Uterine smooth muscle cell (primary cell): ENCODE measurements at places on chromosomes 12 and 14. TPM values are rescaled to one million over a fixed set of nuclear protein-coding genes. Genes with fewer than 3 reads are reported as not detected.

MANSC4 gene
- not detected in 2 replicates for total RNA-seq

OVCH1 gene
- total RNA-seq, result under 0.01 TPM in 1 of 2 replicates, not detected in the other

SLC39A2 gene
- total RNA-seq, result 0.22 TPM in 1 of 2 replicates, not detected in the other

PTPRB gene
- 2.4 and 3.1 TPM in 2 replicates for total RNA-seq

CYP46A1 gene
- total RNA-seq, result 0.11 and 0.37 TPM in 2 replicates

HOXC12 gene
- total RNA-seq, result not detected in 2 replicates

RSRC2 gene
- total RNA-seq, result 55.7 and 70.2 TPM in 2 replicates

NOC4L gene
- 9.6 and 12.7 TPM in 2 replicates for total RNA-seq

RFLNA gene
- 0.33 and 0.50 TPM in 2 replicates for total RNA-seq

CMKLR1 gene
- not detected in 2 replicates for total RNA-seq

SYT10 gene
- not detected in 2 replicates for total RNA-seq

LLPH gene
- total RNA-seq, result 4.3 and 5.7 TPM in 2 replicates

SSTR1 gene
- total RNA-seq, result 6.8 and 22.0 TPM in 2 replicates

PKP2 gene
- total RNA-seq, result 0.12 TPM in 1 of 2 replicates, not detected in the other

DNAI7 gene
- total RNA-seq, result 0.11 and 0.25 TPM in 2 replicates

GUCY2C gene
- not detected in 2 replicates for total RNA-seq

ZC2HC1C gene
- 1.8 and 1.9 TPM in 2 replicates for total RNA-seq

DNM1L gene
- 76.6 and 89.6 TPM in 2 replicates for total RNA-seq

KRT71 gene
- total RNA-seq, result not detected in 2 replicates

DTX3 gene
- total RNA-seq, result 15.6 and 23.1 TPM in 2 replicates

IL22 gene
- not detected in 2 replicates for total RNA-seq

A2M gene
- total RNA-seq, result 2.2 and 4.6 TPM in 2 replicates

AKAP5 gene
- 0.44 and 1.1 TPM in 2 replicates for total RNA-seq

CLECL1 gene
- total RNA-seq, result not detected in 2 replicates

CCDC177 gene
- under 0.01 TPM in 1 of 2 replicates, not detected in the other for total RNA-seq

MMP17 gene
- total RNA-seq, result 15.6 and 28.1 TPM in 2 replicates

KLHDC1 gene
- total RNA-seq, result 3.0 and 3.3 TPM in 2 replicates

KERA gene
- not detected in 2 replicates for total RNA-seq

EGLN3 gene
- 0.33 and 0.37 TPM in 2 replicates for total RNA-seq

SIX4 gene
- 8.2 and 17.4 TPM in 2 replicates for total RNA-seq

OTOGL gene
- total RNA-seq, result under 0.01 and 0.22 TPM in 2 replicates

SDR9C7 gene
- total RNA-seq, result not detected in 2 replicates

ABCD2 gene
- total RNA-seq, result 0.25 and 0.33 TPM in 2 replicates

LALBA gene
- not detected in 2 replicates for total RNA-seq

CLEC1B gene
- not detected in 2 replicates for total RNA-seq

PRKAB1 gene
- 14.5 and 16.0 TPM in 2 replicates for total RNA-seq

FOXG1 gene
- total RNA-seq, result under 0.01 TPM in 1 of 2 replicates, not detected in the other

CFAP54 gene
- 2.4 and 5.4 TPM in 2 replicates for total RNA-seq

GIT2 gene
- 36.6 and 44.8 TPM in 2 replicates for total RNA-seq

DAO gene
- under 0.01 TPM in 1 of 2 replicates, not detected in the other for total RNA-seq

TC2N gene
- total RNA-seq, result 0.77 and 1.4 TPM in 2 replicates

ANO4 gene
- total RNA-seq, result 5.9 and 7.4 TPM in 2 replicates

CCDC38 gene
- total RNA-seq, result not detected in 2 replicates

TSHR gene
- total RNA-seq, result not detected in 2 replicates

CD163 gene
- not detected in 2 replicates for total RNA-seq

DNAJC22 gene
- 2.6 and 4.4 TPM in 2 replicates for total RNA-seq

ACOT4 gene
- 0.22 and 1.00 TPM in 2 replicates for total RNA-seq

MYF5 gene
- total RNA-seq, result not detected in 2 replicates

PPP1R1A gene
- not detected in 2 replicates for total RNA-seq

DHRS2 gene
- total RNA-seq, result 0.22 and 0.25 TPM in 2 replicates

RPGRIP1 gene
- under 0.01 TPM in 1 of 2 replicates, not detected in the other for total RNA-seq

CKB gene
- 24.9 and 36.6 TPM in 2 replicates for total RNA-seq
